Activated naive CD4-positive, alpha-beta T cell (primary cell): ENCODE measurements at places on chromosomes 2 and 18.

- DNase-seq = no peak
Observed at GRCh38 chr2:144512470-144512869, 7.4 kb downstream of the ZEB2 start.

DNA sequence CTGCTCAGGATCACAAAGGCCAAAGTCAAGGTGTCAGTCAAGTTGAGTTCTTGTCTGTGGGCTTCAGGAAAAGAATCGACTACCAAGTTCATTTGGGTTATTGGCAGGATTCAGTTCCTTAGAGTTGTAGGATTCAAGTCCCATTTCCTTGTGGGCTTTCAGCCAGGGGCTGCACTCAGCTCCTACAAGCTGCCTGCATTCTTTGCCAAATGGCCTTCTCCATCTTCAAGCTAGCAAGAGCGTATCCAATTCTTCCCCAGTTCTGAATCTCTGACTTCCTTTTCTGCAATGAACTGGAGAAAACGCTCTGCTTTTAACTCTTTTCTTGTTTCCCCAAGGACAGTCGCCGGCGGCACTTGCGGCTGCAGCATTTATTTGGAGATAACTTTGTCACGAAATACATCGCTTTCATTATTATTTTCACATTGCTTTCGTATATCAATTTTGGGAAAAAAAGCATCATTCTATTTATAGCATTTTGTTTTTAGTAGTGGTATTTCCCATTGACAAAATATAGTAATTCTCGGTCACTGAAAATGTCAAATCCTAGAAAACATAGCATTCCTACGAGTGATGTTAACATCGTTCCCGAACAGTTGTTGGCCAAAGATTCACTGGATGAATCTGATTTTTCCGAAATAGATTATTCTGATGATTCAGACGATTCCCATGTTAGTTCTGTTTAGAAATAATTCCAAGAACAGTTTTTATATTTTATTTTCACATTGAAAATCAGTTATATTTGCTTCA lies 59.6 kb upstream of the SERPINE2 start:
- DNase-seq = no peak

DNA sequence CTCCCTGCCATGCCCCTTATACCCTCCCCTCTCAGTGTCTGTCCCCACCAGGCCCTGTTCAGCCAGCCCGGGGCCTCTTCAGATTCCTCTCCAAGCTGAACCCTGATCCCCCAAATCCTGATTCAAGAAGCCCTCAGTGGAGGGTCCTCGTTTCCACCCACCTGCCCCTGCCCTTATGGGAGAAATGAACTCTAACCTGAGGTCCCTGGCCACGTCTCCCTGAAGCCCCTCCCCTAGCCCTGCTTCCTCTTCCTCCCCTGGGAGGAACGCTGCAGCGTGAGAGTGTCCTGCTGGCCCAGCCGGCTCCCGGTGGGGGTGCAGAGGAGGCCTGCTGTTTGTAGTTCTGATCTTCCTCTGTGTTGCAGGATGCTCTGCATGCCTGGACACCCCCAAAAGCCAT lies 56.7 kb upstream of the GLI2 start:
- no peak for DNase-seq

DNA sequence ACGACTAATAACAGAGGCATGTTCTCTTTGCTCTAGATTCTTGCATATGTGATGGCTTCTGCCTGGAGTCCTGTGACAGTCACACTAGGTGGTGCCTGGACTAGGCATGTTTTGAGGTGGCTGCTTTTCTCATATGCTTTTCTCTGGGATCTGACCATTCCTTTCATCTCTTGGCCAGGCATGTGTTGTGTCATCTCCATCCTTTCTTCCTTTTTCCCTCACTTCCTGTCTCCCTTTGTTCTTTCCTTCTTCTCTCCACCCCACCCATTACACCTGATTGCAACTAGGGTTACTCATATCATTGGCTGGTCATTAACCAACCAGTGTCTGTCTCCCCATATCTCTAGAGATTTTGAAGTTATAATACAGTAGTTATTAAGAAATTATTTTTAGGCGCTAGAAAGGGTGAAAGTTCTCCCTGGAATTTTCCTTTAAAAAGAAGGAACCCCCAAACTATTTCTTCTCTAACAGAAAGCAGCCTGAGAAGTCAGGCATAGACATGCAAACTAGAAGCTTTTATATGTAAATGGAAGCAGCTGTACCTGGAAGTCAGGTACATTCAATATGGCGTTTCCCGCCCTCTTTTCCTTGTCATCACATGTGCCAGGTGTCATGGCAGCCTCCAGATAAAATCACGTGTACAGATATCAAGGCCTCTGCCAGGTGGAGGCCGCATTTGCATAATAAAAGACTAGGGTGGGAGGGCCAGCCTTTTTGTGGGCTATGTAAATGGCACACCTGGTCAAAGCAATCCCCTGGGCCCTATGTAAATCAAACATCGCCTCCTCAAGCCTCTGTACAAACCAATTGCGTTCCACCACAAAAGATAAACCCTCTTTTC lies 220.4 kb upstream of the MEX3C start:
- no peak for DNase-seq

GRCh38 chr2:71678874-71679273 lies 225.5 kb downstream of the DYSF start:
- DNase-seq = no peak

- no peak for DNase-seq
Observed at GRCh38 chr2:238495422-238495821, 68.7 kb downstream of the ASB1 start.

DNA sequence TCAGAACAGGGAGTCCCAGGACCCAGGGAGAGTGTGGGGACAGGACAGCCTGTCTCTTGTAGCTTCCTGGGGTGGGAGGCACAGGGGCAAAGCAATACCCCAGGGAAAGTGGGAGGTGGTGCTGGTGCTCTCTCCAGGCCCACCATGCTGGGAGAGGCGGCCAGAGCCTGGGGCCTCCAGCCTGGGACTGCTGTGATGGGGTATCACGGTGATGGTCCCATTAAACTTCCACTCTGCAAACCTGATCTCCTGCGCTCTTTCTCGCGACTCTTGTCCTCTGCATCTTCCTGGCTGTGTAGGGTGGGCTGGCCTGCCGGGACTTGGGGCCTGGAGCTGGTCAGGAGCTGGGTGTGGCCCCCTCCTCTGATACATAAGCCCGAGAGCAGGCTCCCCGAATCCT lies 8.0 kb upstream of the CAPN10 start:
- DNase-seq = no peak

GRCh38 chr18:23967321-23968089 lies 47.0 kb upstream of the TTC39C start:
- DNase-seq = no peak

- DNase-seq = no peak
Observed at GRCh38 chr18:76054156-76054555, 440.9 kb downstream of the ZNF516 start.
